Lower lobe of right lung (tissue), 2 donors: ENCODE measurements at places on chromosomes 7 and 10. TPM values are rescaled to one million over a fixed set of nuclear protein-coding genes. Genes with fewer than 3 reads are reported as not detected.
A peak's percentile ranks its signal among the peaks of the same experiment; 100 is the strongest.

STEAP4 gene
- 63.5 TPM for total RNA-seq

AQP1 gene
- total RNA-seq = 826 TPM

SCIN gene
- total RNA-seq = 21.1 TPM

SH2B2 gene
- total RNA-seq = 17.0 TPM

ZNF853 gene
- total RNA-seq = 4.4 TPM

HKDC1 gene
- total RNA-seq = 5.9 TPM

DNA sequence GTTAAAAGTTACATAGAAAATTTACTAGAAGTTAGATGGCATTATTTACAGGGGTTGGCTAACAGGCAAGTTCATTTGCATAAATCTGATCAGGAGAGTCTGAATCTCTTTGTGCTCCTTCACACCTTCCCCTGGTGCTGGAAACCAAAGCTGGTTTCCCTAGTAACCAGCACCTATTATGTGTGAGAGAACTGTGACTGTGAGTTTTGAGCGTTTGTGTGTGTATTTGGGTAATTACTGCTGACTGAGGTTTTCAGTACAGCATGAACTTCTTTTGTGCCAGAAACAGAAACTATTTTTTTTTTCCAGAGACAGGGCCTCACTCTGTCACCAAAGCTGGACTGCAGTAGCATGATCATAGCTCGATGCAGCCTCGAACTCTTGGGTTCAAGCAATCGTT is 10.3 kb upstream of the IFIT1B start:
- H3K27me3 ChIP-seq = no peaks in the 10 kb centered on the region
- H3K4me1 ChIP-seq = peaks cover 21% of the 10 kb centered on the region
- no peaks in the 10 kb centered on the region for H3K36me3 ChIP-seq
- H3K4me3 ChIP-seq = no peak overlapping the region

GRCh38 chr7:40990841-40991240 is 712.0 kb downstream of the INHBA start:
- no peak overlapping the region for H3K27ac ChIP-seq
- no peaks in the 10 kb centered on the region for H3K27me3 ChIP-seq
- DNase-seq = no peak
- H3K4me1 ChIP-seq = no peaks in the 10 kb centered on the region
- H3K36me3 ChIP-seq = no peaks in the 10 kb centered on the region

- H3K4me3 ChIP-seq = no peak overlapping the region
- H3K36me3 ChIP-seq = no peaks in the 10 kb centered on the region
- no peak overlapping the region for H3K27ac ChIP-seq
- H3K4me1 ChIP-seq = no peaks in the 10 kb centered on the region
Observed at GRCh38 chr7:69518705-69519077, 79.6 kb upstream of the AUTS2 start.

DNA sequence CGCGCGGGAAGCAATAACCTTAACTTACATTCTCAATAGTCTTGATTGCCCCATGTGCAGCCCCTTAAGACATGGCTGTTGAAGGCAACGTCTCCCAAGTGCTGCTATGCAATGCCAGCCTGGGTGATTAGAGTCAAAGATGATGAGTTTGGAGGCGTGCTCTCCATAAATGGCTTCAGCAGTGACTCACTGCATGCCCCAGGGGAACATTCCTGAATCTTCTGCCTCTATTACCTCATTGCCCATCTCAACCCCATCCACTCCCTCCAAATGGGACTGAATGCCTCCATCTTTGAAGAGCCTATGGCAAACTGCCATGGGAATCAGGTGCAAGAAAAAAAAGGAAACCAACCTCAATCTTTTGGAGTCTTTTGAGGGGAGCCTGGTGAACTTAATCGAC is 282.8 kb downstream of the SNX10 start:
- H3K4me1 ChIP-seq = no peaks in the 10 kb centered on the region
- no peak overlapping the region for H3K27ac ChIP-seq
- no peaks in the 10 kb centered on the region for H3K36me3 ChIP-seq
- DNase-seq = no peak
- no peaks in the 10 kb centered on the region for H3K27me3 ChIP-seq

GRCh38 chr10:21099291-21100062 is 202.4 kb upstream of the NEBL start:
- no peaks in the 10 kb centered on the region for H3K36me3 ChIP-seq
- no peaks in the 10 kb centered on the region for H3K4me1 ChIP-seq
- no peak for DNase-seq
- H3K4me3 ChIP-seq = no peak overlapping the region
- no peaks in the 10 kb centered on the region for H3K27me3 ChIP-seq
- H3K27ac ChIP-seq = peak overlapping the region; percentile 26
